ENCODE measurements at places on chromosomes 11 and 22. TPM values are rescaled to one million over a fixed set of nuclear protein-coding genes. Genes with fewer than 3 reads are reported as not detected.

DNA sequence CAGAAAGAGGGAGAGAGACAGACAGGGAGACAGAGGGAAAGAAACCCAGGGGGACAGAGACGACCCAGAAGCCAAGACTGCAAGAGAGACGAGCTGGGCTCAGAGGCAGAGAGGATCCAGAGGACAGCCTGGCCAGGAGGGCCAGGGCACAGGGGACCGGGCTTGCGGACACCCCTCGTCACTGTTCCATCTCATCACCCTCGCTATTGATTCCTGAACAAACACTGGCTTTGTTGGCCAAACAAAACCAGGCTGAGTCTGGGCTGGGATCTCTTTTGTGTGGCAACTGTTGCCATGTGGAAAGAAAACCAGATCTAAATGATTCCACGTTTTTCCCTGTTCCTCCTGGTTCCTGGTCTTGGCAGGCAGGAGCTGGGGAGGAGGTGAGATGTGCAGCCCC is 339.4 kb downstream of the MN1 start:
- no peak for DNase-seq

DNA sequence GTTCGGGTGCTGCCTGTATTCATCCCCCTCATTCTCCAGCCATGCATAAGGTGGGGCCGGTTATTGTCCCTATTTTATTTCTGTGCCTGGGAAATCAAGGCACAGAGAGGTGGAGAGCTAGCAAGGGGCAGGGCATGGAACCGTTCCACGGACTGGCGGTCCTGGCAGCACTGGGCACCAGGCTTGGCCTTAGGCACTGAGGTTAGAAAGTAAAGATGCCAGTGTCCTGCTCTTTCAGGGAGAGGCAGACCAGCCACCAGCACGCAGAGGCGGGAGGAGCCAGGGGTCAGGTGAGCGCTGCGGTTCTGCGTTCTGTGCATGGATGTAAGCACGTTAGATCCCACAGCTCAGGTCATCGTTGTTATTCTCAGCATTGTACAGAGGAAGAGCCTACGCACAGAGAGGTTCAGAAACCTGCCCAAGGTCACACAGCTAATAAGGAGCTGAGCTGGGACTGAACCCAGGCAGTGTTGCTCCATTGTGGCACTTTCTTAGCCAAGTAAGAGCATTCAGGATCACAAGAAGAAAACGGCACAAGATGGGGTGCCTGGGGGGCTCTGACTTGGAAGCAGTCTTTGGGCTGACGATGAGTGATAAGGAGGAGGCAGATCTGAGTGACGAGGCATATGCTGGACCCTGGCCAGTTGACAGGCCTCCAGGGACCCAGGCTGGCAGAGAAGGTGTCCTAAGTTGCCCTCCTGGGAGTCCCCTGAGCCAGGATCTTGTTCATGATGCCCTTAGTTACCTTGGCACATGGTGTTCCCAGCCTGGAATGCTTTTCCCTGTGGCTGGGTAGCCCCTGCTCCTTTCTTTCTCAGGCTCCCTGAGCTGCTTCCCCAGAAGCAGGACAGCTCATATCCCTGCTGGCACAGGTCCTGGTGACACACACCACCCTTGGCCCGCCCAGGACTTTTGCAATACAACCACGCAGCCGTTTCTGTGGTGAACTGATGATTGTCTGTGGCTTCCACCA is 41.1 kb downstream of the OSBPL5 start:
- peak; percentile 86 for DNase-seq

DNA sequence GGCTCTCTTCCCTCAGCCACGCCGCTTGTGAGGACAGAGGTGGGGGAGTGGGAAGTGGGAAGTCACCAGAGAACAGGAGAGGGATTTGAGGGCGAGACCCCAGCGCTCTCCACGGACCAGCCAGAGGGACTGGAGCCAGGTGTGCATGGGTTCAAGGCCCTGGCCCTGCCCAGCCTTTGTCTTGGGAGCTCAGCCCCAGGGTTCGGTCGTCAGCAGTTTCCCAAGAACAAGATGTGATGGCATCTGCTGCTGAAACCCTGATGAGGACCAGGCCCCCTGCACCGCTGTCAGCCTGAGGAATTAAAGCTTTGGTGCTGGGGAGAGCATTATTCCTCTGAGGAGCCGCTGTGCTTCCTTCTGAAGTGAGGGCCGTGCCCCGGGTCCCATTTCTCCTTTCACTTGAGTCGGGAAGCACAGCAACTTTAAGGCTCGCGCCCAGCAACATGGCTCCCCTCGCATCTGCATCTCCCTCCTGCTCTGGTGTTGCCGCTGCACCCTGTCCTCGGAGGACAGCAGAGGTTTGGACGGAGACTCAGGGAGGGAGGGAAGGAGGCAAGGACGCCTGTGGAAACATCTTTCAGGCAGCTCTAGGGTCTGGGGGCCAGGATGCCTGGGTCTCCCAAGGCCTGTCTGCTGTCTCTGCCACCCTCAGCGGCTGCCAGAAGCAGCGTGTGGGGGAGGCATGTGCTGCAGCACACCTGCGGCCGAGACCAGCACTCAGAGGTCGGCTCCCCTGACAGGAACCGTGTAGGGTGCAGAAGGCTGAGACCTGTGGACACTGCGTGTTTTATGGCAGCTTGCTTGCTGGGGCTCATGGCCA is 3.8 kb downstream of the IFITM5 start:
- peak; percentile 50 for DNase-seq

- no peak for DNase-seq
Measured at GRCh38 chr11:62575156-62575555, 1.5 kb upstream of the EEF1G start.

The GAL3ST3 gene
- 4.9 TPM for total RNA-seq

The ROM1 gene
- total RNA-seq = 1.5 TPM

Data from heart left ventricle (tissue), 16 donors.